Stimulated activated CD4-positive, alpha-beta T cell treated with anti-CD3 and anti-CD28 coated beads, Interleukin-4, amount 100 ng/mL, for 4 hours (primary cell): ENCODE measurements at places on chromosomes 11 and 22.

GRCh38 chr11:125588505-125588904 lies 4.1 kb upstream of the STT3A start:
- no peak for DNase-seq

GRCh38 chr11:108897071-108897481 lies 232.2 kb downstream of the DDX10 start:
- no peak for DNase-seq

GRCh38 chr11:76459846-76460245 lies 15.0 kb downstream of the EMSY start:
- no peak for DNase-seq

DNA sequence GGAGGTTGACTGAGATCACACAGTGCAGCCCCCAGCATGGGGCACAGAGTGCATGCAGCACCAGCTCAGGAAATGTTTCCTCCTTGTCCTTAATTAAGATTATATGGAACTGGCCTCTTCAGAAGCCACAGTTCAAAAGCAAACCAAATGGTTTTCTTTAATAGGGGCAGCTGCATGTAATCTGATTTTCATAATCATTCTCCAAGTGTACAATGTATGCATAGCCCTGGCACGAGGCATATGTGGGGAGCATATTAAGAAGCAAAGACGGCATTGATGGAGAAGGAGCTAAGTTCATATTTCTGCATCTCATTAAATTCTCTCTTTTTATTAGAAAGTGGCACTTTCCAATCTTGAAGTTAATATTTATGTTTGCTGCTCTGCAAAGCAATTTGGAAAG lies 9.9 kb upstream of the PARVB start:
- DNase-seq = no peak

GRCh38 chr22:48863965-48864528 lies 963.6 kb downstream of the BRD1 start:
- no peak for DNase-seq

DNA sequence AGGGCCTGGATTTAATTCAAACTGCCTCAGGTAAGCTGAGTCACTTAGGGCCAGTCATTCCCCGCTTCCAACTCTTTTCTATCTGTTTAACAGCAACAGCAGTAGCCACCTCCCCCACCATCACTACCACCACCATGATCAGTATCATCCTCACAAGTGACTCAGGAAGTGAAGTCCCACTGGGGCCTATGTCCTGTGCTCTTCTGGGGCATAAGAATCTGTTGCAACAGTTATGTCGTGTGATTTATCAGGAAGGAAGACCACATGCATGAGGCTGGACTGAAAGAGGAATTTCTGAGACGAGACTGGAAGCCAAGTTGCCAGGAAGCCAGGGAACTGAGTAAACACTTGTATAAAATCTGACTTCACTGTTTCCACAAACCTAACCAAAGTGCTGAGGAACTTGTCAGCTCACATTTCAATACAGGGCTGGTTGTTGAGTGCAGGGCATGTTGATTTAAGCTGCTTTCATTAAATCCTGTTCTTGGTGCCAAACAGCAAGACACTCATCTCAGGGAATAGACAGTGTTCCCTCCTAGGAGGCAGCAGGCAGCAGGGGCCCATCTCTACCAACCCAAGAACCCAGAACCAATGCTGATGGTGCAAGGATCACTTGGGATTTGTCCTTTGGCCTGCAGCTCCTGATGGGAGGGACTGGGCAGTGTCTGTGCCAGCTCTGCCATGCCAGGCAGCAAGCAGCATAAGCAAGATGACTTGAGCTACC lies 226.7 kb upstream of the NARS2 start:
- DNase-seq = no peak

DNA sequence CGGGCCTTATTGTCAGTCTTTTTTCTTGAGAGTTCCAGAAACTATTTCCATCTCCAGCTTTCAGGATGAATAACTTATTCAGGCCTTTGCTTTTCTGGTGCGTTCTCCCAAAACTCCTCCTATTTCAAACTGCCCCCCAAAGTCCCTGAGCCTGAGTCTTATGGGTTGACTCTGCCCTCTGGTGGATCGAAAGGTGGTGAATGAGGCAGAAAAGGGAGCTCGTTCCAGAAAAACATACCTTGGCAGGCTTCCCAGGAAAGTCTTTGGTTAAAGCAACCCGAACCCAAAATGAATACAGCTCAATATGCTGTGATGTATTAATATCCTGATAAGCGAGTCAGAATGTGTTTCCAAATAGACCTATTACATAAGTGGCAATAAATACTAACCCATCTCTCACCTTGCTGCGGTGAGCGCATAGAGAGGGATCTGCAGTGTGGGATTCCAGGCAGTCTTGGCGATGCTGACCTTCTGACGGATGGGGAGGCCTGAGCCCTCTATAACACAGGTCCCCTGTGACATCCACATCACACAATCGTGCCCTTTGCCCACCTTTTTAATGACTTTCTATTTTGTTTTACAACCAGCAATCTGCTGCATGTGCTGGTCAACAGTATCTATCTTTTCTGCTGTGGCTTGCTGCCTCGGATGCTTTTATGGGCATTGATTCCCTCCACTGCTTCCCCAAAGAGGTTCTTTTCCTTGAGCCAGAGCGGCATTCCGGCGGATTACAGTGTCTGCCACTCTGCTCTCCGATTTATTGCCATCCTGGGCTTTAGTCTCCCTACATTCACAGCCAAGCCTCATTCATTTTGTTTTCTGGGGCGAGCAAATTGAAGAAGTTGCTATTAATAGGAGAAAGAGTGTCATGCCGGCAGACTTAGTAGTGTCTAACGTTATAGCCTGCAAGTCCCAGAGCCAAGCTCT lies 756.8 kb downstream of the NTM start:
- DNase-seq = no peak

- no peak for DNase-seq
Measured at GRCh38 chr11:20157728-20158127, 2.5 kb downstream of the DBX1 start.

- no peak for DNase-seq
Measured at GRCh38 chr22:24761888-24762675, 12.4 kb downstream of the PIWIL3 start.

- no peak for DNase-seq
Measured at GRCh38 chr11:99366546-99366945, 345.8 kb downstream of the CNTN5 start.
